ENCODE measurements at places on chromosomes 7 and 10. TPM values are rescaled to one million over a fixed set of nuclear protein-coding genes. Genes with fewer than 3 reads are reported as not detected.

GRCh38 chr7:131040467-131040932, 287.2 kb upstream of the MKLN1 start:
- peak; percentile 38 for DNase-seq

GRCh38 chr10:110845756-110846620, 25.7 kb upstream of the PDCD4 start:
- DNase-seq = no peak

DNA sequence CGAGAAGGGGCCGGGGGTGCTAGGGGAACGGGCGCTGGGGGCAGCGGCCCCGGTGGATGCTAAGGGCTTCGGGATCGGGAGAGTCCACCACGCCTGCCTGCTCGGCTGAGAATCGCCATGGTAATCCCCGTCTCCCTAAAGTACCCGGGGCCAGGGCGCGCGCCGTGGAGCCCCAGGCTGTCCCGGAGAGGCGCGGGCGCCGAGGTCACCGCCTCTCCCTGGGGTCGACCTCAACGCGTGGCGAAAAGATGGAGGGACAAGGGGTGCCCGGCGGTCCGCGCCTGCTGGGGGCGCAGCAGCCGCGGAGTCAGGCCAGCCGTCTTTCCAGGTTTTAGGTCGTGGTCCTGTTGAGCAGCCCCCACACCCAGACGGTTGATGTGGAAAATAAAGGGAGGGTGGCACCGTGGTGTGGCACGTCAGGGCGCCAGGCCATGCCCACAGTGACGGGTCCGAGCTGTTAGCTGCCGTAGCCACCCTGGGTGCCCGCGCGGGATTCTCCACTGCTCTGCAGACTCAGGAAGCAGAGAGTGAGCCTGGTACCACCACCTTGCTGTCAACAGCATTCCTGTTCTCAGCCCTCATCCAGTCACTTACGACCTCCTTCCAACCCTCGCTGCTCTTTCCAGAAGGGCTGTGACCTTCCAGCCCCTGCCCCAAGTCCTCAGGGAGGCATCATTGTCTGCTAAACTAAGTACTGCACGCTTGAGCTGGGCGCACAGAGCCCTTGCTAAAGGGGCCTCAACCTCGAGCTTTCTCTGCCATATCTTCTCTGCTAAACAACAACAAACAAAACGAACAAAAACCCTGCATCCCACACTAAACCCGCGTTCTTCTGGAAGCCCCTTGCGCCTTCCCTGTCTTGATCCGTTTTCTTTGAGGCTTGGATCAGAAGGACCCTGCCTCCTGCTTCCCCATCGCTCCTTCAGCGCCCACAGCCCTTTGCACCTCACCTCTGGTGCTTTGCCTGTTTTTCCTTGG, 666 bp downstream of the SMKR1 start:
- no peak for DNase-seq

Gene RNF148
- 0.50 TPM for total RNA-seq

Gene AKR1C4
- total RNA-seq = not detected
